ENCODE measurements at places on chromosomes 12 and 14.

- no peak for DNase-seq
These were observed 336.6 kb downstream of the ACSS3 start for GRCh38 chr12:81414441-81414840.

DNA sequence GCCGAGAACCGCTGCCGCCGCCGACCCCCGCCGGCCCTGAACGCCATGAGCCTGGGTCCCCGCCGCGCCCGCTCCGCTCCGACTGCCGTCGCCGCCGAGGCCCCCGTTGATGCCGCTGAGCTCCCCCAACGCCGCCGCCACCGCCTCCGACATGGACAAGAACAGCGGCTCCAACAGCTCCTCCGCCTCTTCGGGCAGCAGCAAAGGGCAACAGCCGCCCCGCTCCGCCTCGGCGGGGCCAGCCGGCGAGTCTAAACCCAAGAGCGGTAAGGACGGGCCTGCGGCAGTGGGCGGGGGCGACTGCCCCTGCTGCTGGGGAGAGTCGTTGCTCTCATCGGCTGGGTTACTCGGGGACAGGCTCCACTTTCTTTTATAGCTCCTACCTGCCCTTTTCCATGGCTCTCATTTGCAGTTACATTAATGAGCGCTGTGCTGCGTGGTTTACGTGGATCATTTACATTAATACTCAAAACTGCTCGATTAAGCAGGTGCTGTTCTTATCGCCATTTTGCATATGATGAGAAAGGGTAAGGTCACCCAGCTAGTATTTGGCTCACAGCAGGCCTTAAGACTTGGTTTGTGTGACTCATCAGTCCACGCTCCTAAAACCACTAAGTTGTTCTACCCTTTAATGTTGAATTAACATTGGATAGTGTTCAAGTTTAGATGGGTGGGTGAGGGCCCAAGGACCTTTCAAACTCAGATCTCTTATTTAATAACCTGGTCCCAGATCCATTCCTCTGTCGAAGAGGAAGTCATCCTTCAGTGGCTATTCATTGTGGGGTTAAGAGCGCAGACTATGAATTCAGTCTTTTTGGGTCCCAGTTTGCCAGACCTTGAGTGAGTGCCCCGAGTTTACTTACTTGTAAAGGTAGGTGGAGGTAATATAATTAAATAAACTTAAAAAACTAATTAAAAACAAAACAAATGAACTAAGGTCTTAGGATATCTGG lies 823 bp downstream of the RNF10 start:
- peak; percentile 26 for DNase-seq

DNA sequence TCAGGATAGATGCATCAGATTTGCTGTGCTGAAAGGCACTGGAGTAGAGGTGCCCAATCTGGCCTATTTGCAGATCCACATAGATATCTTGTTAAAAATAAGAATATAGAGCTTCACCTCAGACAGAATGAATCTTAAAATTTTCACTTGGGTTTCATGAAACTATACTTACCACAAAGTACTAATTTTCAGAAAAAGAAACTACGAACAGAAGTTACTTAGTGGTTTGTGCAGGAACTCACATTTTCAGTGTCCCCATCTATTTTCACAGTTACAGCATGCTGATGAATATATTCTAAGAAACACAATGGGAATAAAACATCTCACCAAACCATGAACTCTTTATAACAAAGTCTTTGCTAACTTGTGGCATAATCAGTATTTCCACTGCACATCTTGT lies 449.4 kb downstream of the RERGL start:
- no peak for DNase-seq

GRCh38 chr12:54328595-54329337 lies 3.8 kb downstream of the COPZ1 start:
- no peak for DNase-seq

DNA sequence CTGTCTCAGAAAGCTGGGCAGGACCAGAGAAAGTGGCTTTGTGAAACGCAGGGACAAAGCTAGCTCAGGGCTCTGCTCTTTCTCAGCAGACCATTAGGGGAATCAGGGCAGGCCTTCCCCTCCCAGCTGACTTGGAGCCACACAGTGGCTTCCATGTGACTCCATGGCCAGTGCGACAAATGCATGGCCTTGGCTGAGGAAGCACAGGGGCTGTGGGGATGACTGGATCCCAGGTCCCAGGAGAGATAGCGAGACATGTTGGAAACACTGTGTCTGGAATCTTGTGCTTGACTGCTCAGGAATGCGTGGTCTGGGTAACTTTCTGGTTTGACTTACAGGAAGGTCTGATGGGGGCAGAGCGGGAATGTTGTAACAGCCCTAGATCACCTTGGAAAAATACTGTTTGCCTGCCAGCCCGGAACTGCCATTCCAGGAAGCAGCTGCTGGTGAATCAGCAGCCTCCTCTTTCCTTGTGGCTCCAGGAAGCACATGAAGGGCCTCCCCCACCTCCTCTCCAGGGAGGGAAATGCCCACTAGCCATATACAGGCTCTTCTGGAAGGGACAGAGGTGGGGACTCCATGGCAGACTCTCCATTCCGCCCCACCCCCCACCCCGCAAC lies 133.5 kb upstream of the HIF1A start:
- peak; percentile 93 for DNase-seq

DNA sequence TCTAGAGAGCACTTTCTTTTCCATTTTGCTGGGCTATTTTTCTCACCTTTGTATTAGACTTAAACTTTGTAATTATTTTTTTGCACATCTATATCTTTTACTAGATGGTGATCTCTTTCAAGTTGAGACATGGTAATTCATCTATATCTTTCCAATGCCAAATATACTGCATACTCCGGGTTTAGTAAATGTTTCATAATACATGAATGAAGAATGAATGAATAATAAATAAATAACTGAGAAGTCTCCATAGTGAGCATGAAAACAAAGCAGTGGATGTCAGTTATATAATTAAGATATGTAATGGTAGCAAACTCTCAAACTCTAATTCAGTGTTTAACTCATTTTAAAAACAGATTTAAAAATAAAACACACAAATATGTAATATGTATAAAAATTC lies 342.5 kb upstream of the KITLG start:
- no peak for DNase-seq

GRCh38 chr12:47975036-47975620 lies 11.7 kb downstream of the TMEM106C start:
- no peak for DNase-seq

- no peak for DNase-seq
These were observed 56.2 kb downstream of the TEAD4 start for GRCh38 chr12:3015356-3015755.

DNA sequence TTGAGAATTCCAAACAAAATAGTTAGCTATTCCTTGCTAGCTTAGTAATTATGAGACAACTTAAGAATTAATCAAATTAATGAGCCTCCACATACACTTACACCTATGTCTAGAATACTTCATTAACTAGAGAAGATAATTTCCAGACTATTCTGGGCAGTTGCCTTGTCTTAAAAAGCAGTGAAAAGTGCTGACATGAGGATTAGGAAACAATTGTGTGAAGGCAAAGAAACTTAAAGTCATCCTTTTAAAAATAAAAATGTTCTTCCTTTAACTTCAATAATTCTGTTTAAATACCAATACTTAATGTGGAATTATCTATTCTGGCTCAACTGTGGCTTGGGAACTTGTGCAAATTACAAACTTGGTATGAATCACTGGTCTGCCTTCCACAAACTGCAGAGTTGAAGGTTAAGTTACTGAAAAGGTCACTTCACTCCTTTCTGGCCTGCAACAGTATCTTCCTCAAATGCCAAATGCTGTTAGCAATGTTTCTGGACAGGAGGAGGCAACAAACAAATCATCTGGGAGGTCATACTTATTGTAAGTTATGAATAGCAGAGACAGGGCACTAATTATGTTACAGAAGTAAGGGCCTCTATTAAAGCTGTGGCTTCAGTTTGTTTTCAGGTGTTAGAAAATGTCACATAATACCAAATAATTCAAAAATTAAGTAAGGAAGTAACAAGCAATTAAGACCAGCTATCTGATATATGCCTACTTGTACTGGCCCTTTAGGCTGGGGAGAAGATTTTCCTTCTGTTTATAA lies 19.2 kb downstream of the PPTC7 start:
- peak; percentile 9 for DNase-seq
